Left ventricle myocardium inferior (tissue), 1 donor: ENCODE measurements at places on chromosomes 6 and 20. TPM values are rescaled to one million over a fixed set of nuclear protein-coding genes. Genes with fewer than 3 reads are reported as not detected.

GRCh38 chr6:149084026-149084425, 233.5 kb upstream of the TAB2 start:
- no peak for DNase-seq

- DNase-seq: peak; percentile 39
Observed at GRCh38 chr20:50611128-50611810, 80.1 kb downstream of the RIPOR3 start.

- peak; percentile 64 for DNase-seq
Observed at GRCh38 chr6:139029470-139030227, 1.1 kb downstream of the ABRACL start.

GRCh38 chr6:111661541-111662061, 55.9 kb upstream of the TRAF3IP2 start:
- DNase-seq: no peak

STX11 gene
- total RNA-seq: 6.8 TPM
